Esophagus mucosa (tissue), 1 donor: ENCODE measurements at places on chromosomes 5 and 9. TPM values are rescaled to one million over a fixed set of nuclear protein-coding genes. Genes with fewer than 3 reads are reported as not detected.

Gene LCN6
- 3.8 TPM for total RNA-seq

Gene TDRD7
- total RNA-seq = 9.8 TPM

Gene DDX46
- 32.8 TPM for total RNA-seq

Gene UHRF2
- 19.6 TPM for total RNA-seq

Gene CCIN
- total RNA-seq = not detected

Gene ADRA1B
- total RNA-seq = not detected

Gene MEIKIN
- not detected for total RNA-seq

Gene RECK
- 1.2 TPM for total RNA-seq

Gene CARTPT
- not detected for total RNA-seq

Gene LEAP2
- 0.68 TPM for total RNA-seq

Gene PCDHB15
- total RNA-seq = 0.44 TPM

Gene SOWAHA
- total RNA-seq = 0.04 TPM

Gene CRB2
- total RNA-seq = not detected

Gene EIF4E1B
- not detected for total RNA-seq

Gene FOXD4
- 0.28 TPM for total RNA-seq

Gene ISL1
- total RNA-seq = not detected

Gene ADAMTSL2
- 0.88 TPM for total RNA-seq

Gene ZBTB6
- total RNA-seq = 4.1 TPM

Gene COL23A1
- total RNA-seq = 0.32 TPM

Gene SRD5A1
- 55.7 TPM for total RNA-seq

Gene ADAMTS19
- not detected for total RNA-seq

Gene ARHGEF28
- total RNA-seq = 7.8 TPM

Gene FOXD4L3
- total RNA-seq = not detected

Gene LHFPL2
- 3.7 TPM for total RNA-seq

Gene DBH
- not detected for total RNA-seq

Gene SPATA9
- total RNA-seq = not detected

Gene SLC23A1
- total RNA-seq = 0.28 TPM

Gene LHX3
- total RNA-seq = 0.08 TPM

Gene ANKRD18B
- total RNA-seq = 10.0 TPM

Gene DNAH5
- 0.52 TPM for total RNA-seq
